ENCODE measurements at places on chromosomes 3 and 15.
A peak's percentile ranks its signal among the peaks of the same experiment; 100 is the strongest.

GRCh38 chr15:88878720-88879184 is 16.6 kb downstream of the HAPLN3 start:
- peak; percentile 33 for DNase-seq

DNA sequence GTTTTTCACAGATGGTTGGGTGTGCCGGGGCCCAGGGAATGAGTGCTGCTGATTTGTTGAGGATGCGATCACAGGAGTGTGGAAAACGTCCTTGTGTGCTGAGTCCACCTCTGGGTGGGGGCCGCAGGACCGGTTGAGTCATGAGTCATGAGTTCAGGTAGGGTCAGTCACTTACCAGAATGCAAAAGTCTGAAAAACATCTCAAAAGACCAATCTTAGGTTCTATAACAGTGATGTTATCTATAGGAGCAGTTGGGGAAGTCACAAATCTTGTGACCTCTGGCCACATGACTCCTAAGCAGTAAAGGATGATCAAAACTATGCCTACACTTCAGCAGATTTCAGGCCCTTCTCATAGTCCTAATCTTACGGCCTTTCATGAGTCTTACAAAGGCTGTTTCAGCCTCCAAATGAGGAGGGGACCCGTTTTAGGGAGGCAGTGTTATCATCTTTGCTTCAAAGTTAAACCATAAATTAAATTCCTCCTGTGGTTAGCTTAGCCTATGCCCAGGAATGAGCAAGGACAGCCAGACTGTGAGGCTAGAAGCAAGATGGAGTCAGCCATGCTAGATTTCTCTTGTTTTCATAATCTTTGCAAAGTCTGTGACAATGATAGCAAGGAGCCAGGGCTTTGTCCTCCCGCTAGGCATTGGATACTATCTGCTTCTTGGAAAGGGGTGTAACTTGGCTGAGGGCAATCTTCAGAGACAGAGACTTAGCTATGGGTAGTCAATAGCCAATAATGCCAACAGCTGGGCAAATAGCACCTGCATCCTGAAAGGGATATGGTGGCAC is 30.6 kb upstream of the PIAS1 start:
- DNase-seq: no peak

DNA sequence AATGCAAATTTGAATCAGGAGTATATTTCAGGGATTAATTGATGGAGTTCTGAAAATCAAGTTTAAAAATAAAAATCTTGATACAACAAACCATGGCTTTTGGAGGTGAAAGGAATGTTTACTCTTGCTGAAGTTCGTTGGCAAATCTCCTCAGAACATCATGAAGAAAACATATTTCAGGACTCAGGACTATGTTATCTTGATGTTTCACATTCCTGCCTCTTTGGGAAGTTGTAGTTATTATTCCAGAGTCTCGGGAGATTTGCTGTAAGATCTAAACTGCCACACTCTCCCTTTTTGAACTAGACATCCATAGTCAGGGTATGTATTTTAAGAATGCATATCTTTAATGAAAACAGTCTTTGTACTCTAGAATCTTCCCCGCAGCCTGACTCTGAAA is 271.2 kb downstream of the RBMS3 start:
- DNase-seq: no peak

GRCh38 chr3:84683493-84683892 is 275.3 kb upstream of the CADM2 start:
- DNase-seq: peak; percentile 43

- DNase-seq: no peak
These were observed 126.2 kb downstream of the KLF13 start for GRCh38 chr15:31452595-31453557.

DNA sequence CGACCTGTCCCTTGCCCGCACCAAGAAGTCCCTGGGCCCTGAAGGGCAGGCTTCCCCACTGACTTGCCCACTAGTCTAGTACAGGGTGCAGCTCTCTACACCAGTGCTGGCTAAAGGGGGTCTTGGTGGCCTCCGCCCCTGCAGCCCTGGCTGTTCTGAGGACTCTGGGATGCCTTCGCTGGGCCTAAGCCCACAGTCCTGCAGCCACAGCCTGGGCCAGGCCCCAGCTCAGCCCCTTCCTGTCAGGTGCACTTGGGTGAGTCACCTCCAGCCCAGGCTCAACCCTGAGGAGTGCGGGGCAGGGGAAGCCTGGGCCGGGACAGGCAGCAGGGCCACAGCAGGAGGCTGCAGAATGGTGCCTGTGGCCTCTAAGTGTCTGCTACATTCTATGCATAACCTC is 971 bp downstream of the C3orf22 start:
- no peak for DNase-seq

DNA sequence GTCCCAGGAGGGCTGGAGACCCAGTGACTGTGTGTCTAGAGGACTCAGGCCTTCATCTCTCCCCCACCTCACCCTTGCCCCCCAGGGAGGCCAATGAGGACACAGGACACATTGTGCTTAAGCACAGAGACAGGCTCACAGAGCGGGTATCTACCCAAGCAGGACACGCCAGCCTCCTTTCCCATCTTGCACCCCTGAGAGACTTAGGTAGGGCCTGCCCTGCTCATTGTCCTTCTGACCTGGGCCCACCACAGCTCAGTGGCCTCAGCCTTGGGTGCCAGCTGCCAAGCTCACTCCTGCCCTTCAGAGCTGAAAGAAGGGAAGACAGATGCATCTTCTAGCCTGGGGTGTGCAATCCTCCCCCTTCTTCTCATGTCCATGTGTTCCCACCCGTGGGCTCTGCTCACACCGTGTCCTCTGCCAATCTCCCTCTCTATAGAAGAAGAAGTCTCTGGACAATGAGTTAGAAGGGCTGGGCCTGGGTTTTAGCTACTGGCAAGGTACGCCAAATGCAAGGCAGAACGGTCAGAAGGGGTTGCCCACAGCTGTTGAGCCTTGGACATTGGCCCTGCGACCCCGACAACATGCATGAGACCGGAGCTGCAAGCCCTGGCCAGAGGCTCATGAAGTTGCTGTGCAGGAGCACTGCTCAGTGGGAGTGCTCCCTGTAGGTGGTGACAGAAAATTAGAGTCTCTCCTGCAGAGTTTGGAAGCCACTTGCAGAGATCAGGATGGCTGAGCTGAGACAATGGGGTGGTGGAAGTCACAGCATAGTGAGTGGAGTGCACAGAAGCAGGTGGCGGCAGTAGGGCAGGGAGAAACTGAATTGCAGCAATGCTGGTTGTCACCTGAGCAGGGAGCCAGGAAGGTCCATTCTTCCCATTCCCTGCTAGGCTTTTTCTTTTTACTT is 32.8 kb downstream of the ACSBG1 start:
- DNase-seq: no peak

DNA sequence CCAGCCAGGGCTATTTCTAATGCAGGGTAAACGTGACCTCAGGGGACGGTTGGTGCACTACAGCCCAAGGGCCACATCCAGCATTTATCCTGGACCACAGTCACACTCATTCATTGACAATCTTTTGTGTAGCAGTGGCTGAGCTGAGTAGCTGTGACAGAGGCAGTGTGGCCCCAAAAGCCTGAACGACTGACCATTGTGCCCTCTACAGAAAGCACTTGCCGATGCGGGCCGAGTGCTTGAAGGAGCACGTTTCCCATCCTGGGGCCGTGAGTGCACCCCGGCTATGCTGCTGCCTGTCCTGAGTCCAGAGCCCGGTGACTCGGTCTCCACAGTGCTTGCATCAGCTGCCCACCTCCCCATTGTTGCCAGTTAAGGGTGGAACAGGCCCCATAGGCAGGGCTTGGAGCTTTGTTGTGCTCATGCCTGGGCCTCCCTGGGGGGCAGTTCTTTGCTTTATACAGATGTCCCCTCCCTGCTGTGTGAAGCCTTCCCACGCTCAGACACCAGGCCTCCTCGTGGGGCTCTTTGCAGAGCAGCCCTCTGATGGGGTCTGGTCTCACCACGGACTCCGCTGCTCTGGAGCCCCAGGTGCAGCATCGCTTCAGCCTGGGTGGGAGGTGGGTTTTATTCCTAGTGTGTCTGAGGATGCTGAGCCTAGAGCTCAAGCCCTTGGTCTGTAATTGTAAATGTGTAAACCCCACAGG is 13.0 kb upstream of the SNRPA1 start:
- DNase-seq: no peak

- no peak for DNase-seq
These were observed 48.7 kb upstream of the CPB1 start for GRCh38 chr3:148778926-148779325.

- DNase-seq: no peak
These were observed 217.2 kb upstream of the CBLB start for GRCh38 chr3:106086038-106086437.

GRCh38 chr15:90877315-90877714 is 7.0 kb upstream of the FES start:
- no peak for DNase-seq

- no peak for DNase-seq
These were observed 6.4 kb upstream of the GALK2 start for GRCh38 chr15:49163678-49164077.

DNA sequence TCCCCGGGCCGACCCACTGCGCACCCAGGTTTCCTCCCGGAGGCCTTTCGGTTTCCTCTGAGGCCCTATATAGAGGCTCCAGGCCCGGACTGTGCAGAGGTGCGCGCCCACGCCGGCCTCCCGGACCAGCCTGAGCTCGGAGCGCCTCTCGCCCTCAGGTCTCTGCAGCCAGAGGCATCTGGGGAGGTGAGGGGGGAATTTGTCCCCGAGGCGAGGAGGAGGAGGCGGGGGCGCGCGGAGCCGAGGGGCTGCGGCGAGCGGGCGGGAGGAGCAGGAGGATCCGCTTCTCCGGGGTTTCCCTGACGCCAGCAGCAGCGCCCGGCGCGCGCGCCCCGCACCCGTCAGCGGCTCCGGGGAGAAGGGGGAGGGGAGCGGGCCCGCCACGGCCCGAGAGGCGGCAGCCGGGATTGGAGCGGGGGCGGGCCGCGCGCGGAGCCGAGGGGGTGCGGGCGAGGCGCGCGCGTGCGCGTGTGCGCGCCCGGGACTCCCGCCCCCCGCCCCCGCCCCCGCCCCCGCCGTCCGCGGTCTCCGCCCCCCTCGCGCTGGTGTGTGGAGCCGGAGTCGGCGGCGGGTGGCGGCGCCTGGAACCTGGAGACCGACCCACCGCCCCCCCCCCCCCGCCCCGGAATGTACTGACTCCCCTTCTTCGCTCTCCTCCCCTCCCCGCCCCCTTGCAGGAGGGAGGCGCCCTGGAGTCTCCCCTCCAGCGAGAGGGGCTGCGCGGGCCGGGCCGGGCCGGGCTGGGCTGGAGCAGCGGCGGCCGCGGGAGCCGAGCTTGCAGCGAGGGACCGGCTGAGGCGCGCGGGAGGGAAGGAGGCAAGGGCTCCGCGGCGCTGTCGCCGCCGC is at the start of gene NEO1:
TSS of gene NEO1 (plus strand) at position 657 of the 846 bp plus-strand sequence. CDS start 213 bp downstream, outside the sequence.
- DNase-seq: peak; percentile 10

GRCh38 chr3:25478964-25479726 is 51.1 kb downstream of the RARB start:
- DNase-seq: no peak

GRCh38 chr3:161740421-161740820 is 243.8 kb downstream of the OTOL1 start:
- no peak for DNase-seq

- no peak for DNase-seq
These were observed 142.2 kb upstream of the ZNF385D start for GRCh38 chr3:21893242-21893641.

- no peak for DNase-seq
These were observed 522.5 kb downstream of the FOXP1 start for GRCh38 chr3:71061037-71061436.

DNA sequence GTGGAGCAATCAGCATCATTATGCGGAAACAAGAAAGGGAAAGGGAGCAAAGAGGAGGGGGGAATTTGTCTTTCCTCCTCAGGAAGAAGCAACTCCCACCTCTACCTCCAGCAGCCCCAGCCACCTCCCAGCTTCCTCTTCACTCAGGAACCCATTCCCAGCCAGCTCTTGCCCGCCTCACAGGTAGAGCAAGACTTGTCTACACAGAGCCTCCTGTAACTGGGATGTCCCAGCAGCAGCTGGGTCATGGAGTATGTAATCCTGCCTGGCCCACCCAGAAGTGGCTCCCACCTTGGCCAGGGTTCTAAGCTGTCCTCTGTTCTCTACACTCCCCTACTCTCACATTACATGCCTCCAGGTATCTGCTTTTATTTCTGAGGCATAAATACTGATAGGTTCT is 14.0 kb downstream of the IGDCC3 start:
- no peak for DNase-seq

- DNase-seq: no peak
These were observed 9.9 kb upstream of the KCNMB2 start for GRCh38 chr3:178526291-178526690.

GRCh38 chr3:186529201-186529999 is 14.8 kb downstream of the CRYGS start:
- DNase-seq: peak; percentile 62

DNA sequence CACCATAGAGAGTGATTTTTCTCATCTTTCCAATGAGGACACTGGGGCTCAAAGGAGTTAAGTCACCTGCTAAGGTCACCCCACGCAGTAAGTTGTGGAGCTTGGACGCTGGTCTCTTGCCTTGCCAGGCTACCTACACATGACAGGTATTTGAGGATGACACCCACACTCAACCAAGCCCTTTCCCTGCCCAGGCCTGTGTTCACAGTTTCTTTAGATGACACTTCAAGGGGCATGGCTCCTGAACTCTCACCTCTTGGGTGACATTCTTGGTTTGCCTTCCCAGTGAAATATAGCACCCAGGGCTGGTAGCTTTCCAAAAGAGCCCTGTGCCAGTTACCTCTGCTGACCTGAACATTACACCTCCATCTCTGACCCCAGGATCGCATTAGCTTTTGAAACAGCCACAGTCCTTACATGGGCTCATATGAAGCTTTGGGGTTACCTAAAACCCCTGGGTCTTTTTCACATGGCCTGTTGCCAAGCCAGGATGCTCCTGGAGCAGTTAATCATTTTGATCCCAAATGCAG is 148.0 kb downstream of the RPLP1 start:
- DNase-seq: no peak

DNA sequence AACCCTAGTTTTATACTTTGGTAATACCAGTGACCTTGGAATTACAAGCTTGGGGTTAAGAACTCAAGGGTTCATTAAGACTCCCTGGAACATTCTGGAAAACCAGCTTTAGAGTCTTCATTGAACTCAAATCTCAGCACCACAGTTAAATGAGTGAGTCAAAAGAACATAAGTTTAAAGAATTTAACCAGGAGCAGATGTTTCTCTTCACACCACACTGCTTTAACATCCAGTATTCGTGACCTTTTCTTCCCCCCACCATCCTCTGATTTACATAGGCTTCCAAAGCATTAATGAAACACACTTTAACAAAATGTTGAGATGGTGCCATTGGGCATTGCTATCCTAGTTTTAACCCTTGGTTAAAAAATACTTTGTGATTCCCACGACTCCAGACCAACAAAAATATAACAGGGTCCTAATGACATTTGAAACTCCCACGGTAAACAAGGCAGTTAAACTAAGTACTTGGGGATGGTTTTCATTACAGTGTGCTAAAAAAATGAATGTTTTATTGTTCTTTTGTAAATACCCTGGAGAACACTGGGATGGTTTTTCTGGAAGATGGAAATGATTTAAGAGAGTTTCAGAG is 123.9 kb downstream of the OXNAD1 start:
- no peak for DNase-seq

Measured in HL-60 (cell line).